SIG-M5 (cell line): ENCODE measurements at places on chromosomes 11 and 22.

DNA sequence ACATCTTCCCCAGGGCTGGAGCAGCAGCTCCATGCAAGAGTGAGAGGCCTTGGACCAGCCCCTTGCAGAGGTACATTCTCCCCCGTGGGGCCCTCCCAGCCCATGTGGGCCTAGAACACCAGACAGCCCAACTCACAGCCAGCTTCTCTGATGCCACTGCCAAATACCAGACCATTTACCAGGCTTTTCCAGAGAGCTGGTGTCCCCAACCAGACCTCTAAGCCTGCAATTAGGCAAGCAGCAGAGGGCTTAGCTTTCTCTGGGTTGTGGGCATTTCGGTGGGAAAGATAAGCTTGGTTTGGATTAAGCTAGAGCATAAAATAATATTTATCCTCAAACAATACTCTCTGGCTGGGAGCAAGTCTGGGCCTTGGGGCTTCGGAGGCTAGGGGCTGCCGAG, 75.6 kb downstream of the TP53I11 start:
- no peak for DNase-seq

- DNase-seq, result no peak
These were observed 38.3 kb upstream of the NFAM1 start for GRCh38 chr22:42470366-42471082.

DNA sequence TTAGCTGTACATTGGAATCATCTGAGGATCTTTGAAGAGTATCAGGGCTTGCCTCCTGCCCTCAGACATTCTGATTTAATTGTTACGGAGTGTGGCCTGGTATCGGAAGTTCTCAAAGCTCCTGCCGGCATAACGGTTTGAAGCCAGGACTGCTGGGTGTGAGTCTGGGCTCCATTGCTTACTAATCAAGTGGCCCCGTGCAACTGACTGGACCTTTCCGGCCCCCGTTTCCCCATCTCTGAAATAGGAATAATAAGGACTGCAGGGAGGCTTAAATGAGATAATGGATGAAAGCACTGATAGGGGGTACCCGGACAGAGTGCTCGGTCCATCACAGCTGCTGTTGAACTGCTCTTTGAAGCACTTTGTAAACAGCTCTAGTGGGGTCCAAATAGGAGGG, 1.7 kb downstream of the PLEKHB1 start:
- DNase-seq, result no peak

GRCh38 chr22:29096736-29097669, 24.2 kb downstream of the KREMEN1 start:
- DNase-seq, result no peak

DNA sequence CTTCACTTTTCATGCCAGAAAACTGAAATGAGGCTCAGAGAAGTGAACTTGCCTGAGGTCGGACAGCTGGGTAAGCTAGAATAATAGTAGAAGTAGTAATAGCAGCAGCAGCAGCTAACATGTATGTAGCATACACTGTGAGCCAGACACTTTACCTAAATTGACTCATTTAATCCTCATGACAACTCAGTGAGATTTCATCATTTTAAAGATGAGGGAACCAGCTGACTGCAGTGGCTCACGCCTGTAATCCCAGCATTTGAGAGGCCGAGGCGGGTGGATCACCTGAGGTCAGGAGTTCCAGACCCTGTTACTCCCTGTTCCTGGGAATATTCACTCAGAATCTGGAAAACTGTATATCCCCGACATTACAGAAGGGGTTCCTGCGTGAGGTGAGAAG, 154.5 kb downstream of the DBX1 start:
- no peak for DNase-seq

GRCh38 chr11:96658436-96658835, 268.6 kb downstream of the JRKL start:
- no peak for DNase-seq

DNA sequence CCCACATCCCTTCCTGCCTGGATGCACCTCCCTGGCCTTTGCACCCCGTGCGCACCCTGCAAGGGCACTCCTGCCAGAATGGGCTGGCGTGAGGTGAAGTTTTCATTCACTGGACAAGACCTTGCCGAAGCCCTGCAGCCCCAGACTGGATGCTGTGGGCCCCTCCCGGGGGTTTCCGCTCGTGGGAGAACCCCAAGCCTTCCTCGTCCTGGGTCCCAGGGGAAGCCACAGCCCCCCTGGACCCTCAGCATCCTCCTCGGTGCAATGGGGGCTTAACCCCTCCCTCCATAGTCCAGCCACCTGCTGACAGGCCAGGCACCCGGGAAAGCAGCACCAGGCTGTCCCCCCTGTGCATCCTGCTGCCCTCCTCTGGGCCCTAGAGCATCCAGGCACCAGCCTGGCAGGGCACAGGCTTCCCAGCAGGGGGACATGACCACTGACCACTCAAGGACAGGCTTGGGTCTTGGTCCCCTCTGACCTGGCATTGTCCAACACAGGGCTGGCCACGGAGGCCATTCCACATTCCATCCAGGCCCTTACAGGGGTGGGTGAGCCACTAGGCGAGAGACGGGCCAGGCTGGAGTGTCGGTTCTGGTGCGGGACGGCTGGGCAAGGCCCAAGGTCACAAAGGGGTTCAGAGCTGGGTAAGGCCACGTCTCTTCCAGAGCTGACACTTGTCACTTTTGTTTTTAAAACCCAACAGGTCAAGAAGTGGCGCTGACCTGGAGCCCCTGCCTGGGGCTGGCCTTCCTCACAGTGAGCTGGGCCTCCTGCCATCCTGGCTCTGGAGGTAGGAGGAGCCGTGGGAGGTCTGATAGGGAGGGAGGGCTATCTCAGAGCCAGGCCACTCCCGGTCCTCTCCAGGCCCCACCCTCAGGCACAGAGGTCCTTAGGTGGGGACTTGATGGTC, 41.5 kb upstream of the PPARA start:
- no peak for DNase-seq

- no peak for DNase-seq
These were observed 11.5 kb downstream of the RELT start for GRCh38 chr11:73387594-73388264.

- peak; percentile 61 for DNase-seq
These were observed 93.7 kb downstream of the STIM1 start for GRCh38 chr11:3949125-3949524.

DNA sequence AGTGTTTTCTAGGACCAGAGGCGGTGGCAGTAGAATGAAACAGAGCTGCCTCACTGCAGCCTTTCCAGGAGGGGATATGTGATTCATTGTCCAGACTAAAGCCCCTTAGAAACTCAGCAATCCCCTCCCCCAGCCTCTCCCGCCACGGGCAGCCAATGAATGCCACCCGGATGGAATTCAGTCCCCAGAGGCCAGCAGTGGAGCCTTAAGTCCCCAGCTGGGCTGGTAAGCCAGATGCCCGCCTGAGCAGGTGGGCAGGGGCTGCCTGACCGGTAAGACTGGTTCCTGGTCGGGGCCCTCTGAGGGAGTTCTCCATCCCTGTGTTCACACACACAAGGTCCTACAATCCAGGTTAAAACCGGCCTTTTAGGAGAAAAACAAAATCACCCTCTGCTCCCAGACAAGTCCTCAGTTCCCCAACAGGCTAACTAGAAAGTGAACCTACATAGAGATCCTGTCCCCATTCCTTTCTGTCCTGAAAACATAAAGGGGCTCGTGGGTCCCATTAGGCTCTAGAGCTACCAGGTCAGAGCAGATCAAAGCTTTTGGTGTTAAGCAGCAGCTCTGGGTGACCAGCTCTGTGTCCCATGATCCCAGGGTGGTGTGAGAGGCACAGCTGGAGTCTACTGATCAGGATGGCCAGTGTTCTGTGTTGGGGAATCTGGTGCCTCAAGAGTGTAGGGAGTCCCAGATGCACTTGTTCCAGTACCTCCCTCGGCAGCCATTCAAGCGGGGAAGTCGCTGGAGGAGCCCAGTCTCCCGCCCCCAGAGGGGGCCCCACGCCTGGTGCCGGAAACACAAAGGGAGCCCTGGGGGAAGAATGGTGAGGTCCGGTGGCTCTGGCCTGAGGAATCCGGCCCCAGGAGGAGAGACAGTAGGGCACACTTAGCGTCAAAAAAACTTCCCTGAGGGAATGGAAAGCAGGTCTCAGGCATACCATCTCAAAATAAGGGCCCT, 2.6 kb downstream of the PATZ1 start:
- DNase-seq, result no peak

DNA sequence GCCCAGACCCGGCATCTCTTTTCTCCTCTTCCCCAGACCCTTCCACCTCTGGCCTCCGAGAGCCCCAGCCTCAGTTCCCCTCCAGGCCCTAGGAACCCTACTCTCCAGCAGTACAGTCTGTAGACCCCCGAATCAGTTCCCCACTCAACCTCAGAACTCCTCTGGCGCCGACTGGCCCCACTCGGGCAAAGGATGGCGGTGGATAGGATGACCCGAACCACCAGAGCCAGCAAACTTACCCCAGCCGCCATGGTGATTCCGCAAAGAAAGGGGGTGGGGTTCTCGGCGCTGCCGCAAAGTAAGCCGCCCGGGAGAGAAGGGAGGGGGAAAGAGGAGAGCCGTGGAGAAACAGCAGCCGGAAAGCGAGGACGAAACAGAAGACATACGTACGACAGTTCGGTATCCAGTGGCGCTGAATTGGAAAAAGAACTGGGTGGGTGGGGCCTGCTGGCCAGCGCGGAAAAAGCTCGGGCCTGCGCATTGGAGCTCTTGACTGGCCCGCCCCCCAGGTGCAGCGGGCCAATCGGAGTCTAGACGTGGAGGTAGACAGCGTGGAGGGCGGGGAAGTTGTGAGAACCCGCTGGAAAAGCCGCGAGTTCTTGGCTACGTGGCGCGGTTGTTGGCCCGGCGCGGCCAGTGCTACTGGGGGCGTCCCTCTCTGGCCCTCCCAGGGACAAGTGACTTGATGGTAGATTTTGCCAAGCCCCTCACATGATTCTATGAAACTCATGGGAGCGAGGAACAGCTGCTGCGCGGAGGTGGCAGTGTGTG, at the start of gene EEF1G:
TSS of gene EEF1G (minus strand) at position 300 of the 771 bp plus-strand sequence. CDS start at position 251, 49 bp downstream.
- DNase-seq, result peak; percentile 96

DNA sequence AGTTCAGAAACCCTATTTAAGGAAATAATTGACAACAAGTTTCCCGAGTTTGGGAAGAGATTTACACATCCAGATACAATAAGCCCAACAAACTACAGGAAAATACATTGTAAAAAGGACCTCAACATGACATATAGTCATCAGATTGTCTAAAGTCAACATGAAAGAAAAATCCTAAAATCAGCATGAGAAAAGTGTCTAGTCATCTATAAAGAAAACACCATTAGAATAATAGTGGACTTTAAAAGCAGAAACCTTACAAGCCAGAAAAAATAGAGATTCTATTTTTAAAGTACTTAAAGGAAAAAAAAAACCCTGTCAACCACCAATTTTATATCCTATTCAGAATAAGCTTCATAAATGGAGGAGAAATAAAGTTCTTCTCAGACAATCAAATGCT, 1.4 kb upstream of the OR5B2 start:
- no peak for DNase-seq

DNA sequence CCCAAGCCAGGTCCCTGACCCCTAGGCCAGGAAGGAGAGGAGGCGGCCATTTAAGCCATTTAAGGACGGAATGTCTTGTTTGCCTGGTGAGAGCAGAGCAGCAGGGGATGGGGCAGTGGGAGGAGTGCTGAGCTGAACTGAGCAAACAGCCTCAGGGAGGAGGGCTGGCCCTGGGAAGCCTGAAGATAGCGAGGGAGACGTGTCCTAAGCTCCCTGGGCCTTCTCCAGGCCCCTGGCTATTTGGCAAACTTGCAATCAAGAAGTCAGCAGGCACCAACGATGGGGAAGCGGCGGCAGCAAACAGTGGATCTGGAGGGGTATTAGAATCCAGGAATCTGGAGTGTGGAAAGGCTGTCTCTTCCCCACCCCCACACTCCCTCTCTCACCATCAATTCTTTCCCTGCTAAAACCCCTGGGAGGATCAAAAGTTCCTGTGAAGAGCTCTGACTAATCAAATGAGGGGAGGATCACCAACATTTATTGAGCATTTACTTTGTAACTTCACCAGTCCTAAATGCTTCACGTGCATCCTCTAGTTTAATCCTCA, 8.8 kb downstream of the BCL9L start:
- DNase-seq, result no peak

DNA sequence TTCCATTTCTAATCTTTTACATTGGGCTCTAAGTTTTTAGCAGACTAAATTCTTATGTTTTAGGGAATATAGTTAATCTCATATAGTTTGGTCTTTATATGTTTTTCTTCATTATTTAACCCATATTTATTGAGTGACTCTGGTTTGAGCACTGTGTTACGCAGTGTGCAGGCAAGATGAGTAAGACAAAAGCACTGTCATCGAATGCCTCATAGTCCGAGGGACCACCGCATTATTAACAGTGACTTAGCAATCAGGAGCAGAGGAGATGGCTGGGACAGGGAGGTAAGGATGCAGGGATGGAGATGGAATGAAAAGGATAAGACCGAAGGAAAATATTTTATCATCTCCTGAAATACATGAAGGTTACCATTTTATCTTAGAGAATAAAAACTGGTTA, 65.2 kb upstream of the CTSC start:
- DNase-seq, result no peak

DNA sequence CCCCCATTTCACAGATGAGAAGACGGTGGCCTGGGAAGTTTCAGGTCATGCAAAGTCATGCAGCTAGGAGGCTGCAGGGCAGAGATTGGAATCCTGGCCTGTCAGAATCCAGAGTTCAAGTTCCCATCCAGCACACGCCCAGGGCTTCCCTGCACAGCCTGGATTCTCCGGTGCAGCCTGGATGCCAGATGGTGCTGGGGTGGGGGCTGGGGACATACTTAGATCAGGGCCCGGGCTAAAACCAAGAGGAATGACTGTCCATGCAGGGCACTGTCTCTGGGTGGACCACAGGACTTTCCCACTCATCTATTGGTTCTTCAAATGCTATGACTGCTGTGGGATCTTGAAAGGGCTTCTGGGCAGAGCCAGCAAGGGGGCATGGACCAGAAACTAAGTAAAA, 24.6 kb downstream of the LMO1 start:
- no peak for DNase-seq

- no peak for DNase-seq
These were observed 2.0 kb downstream of the P2RX3 start for GRCh38 chr11:57340039-57340615.

DNA sequence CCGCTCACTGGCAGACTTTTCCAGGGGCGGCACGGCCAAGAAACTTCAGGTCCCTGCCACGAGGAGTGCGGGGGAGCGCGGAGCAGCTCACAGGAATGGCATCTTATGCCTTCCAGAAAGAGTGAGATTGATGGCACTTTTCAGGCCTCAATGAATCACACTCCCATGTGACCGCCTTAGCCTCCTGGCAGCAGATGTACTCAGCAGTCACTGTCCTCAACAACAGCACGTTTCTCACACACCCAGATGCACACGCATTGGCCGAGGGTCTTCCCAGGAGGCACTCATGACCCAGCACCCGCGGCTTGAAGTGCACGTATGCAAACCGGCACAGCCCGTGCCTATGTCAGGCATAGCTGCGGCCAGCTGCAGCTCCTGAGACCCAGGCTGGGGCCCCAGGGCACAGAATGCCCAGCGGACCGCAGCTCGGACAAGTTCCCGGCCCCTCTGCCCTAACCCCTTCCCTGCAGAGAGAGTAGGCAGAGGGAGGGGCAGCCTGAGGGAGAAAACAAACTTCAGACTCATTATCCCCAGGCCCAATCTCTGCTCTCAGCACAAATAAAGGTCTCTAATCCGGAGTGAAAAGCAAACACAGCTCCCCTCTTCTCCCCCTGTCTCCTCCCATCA, 48.3 kb downstream of the RPUSD4 start:
- no peak for DNase-seq
